Left ventricle myocardium inferior (tissue), 1 donor: ENCODE measurements at places on chromosomes 7 and 10.
A peak's percentile ranks its signal among the peaks of the same experiment; 100 is the strongest.

DNA sequence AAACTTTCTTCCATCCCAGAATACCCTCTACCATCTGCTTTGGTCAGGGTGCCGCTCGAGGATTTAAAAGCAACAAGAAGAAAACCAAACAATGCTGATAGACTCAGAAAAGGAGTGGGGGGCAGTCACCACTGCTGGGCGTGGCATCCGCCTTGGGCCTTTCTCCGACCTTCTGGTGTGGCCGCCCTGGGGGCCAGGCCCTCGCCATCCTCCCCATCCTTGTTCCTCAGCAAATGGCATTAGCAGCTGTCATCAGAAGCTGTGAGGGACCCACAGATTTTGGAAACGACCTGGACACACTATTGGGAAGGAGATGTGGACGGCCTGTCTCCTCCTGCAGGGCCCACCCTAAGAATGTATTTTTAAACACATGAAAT lies 4.0 kb downstream of the ZNF511 start:
- DNase-seq: no peak

DNA sequence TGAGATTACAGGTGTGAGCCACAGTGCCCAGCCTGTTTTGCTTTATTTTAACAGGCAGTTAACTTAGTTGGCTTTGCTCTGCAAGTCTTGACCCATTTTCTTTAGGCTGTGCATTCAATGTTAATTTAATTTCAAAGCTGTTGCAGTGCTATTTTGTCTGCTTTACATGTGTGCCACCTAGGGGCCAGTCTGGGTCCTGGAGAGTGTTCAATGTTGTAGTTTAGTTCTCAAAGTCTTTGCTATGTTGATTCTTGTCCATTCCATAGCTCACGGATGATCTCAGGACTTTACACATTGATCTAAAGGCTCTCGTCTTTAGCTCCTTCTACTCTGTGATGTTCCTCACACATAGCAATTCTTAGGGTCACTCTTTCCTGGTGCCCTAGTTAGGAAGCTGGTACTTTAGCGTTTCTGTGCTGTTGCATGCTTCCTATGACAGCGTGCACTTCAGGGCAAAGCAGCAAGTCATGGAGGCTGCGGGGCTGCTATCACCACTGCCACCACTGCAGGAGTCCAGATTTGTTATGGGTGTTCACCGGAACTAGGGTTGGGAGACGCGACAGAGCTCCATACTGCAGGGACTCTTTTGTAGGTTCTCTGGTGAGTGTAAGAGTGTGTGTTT lies 16.4 kb upstream of the ABCA13 start:
- DNase-seq: no peak

- no peak for DNase-seq
Measured at GRCh38 chr7:51019891-51020870, 237.5 kb upstream of the GRB10 start.

- DNase-seq: peak; percentile 26
Measured at GRCh38 chr10:78362406-78363022, 328.9 kb downstream of the RPS24 start.

DNA sequence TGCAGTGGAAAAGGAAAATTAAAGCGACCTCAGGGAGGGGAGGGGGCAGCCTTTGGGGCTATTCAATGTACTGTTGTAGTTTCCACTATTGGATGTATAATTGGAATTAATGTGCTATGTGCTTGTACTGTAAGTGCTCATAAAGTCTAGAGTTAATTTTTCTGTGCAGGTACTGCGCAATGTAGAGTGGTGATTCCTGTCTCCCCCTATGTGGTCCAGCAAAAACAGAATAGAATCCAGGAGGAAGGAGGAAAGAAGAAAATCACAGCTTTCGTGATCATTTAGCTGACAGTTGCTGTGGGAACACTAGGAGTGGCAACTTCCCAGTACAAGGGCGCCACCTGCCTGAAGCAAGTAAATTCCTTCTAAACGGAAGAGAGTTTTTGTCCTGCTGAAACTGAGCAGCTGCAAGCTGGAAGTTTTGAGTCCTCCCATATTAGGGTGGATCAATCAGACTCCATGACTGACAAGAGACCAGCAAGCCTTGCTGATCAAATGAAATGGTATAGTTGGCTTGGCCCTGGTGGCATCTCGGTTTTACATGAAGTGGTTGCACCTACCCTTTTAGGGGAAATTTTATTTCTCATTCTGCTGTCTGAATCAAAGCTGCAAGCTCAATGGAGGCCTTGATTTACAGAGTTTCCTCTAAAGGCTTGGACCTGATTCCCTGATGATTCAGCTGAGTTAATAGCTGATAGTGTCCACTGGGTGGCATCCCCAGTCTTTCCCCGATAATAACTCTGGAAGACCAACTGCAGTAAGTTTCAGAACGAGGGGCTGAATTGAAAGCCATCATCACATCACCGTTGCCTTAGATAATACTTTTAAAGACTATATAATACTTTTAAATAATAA lies 299.8 kb downstream of the HGF start:
- peak; percentile 51 for DNase-seq

GRCh38 chr10:124911124-124912067 lies 30.5 kb upstream of the ZRANB1 start:
- no peak for DNase-seq

DNA sequence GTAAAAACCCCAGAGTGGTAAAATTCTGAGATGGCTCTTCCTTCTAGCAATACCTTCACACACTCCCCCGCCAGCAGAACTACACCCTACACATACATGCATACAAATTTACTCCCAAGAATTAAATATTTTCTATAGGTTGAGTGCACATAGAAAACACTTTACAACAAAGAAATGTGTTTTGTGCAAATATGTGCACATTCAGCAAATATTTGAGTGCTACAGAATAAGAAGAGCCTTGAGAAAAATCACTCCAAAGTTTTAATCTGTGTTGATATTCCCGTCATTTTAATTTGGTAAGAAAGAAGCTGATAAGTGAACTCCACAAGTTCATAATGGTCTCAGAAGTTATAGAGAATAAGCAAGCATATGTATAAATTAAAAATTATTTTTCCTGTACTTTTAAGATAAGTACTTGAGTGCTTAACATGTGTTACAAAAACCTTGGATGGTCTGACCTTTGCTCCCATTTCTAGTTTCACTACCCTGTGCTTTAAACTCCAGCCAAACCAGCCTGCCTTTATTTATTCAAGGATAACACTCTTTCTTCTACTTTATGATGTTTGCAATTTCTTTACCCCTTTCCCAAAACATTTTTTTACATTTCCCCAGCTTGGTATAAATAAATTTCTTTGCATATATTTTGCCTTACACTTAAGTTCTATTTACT lies 733.5 kb upstream of the LRRTM3 start:
- no peak for DNase-seq

DNA sequence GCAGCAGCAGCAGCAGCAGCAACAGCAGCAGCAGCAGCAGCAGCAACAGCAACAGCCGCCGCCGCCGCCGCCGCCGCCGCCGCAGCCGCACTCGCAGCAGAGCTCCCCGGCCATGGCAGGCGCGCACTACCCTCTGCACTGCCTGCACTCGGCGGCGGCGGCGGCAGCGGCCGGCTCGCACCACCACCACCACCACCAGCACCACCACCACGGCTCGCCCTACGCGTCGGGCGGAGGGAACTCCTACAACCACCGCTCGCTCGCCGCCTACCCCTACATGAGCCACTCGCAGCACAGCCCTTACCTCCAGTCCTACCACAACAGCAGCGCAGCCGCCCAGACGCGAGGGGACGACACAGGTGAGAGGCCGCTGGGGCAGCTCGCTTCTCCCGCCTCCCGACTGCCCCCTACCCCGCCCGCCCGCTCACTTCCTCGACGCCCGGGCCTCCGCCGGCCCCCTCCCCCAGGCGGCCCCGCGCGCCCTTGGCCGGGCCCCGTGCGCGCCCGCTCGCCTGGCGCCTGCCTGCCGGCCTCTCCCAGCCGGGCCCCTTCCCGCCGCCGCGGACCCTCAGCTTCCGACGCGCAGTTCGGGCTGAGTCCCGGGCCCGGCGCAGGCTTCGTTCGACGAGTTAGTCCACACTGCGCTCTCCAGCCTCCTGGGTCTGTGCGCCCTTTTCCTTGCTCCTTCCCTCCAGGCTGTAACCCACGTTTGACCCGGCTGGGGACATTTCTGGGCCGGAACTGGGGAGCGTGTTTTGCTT lies 882 bp downstream of the DLX6 start:
- no peak for DNase-seq

- DNase-seq: no peak
Measured at GRCh38 chr7:157480371-157481050, 143.7 kb downstream of the DNAJB6 start.

DNA sequence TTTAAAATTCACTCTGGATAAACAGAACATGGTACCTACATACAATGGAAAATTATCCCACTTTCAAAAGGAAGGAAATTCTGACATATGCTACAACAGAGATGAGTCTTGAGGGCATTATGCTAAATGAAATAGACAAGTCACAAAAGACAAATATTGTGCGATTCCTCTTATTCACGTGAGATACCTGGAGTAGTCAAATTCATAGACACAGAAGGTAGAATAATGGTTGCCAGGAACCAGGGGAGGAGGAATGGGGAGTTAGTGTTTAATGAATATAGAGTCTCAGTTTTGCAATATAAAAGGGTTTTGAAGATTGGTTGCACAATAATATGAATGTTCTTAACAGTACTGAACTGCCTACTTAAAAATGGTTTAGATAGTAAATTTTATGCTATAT lies 69.8 kb upstream of the WAC start:
- no peak for DNase-seq

DNA sequence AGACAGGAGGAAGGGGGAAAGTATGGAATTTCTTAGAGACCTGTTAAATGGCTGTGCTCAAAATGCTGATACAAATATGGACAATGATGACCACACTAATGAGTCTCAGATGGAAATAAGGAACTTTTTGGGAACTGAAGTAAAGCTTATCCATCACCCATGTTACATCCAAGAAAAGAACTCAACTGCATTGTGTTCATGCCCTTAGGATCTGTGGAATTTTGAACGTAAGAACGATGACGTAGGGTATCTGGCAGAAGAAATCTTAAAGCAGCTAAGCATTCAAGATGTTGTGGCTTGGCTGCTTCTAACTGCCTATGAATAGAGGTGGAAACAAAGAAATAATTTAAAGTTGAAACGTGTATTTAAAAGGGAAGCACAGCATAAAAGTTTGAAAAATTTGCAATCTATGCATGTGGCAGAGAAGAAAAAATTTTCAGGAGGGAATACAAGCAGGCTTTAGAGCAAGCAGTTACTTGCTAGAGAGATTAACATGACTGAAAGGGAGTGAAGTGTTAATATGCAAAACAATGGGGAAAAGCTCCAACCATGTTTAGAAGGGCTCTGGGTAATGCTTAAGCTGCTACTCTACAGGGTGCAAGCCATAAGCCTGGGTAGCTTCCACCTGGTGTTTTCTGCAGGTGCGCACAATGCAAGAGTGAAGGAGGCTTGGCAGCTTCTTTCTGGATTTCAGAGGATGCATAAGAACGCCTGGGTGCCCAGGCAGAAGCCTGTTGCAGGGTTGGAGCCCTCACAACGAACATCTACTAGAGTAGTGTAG lies 499.7 kb upstream of the SEMA3D start:
- DNase-seq: no peak

DNA sequence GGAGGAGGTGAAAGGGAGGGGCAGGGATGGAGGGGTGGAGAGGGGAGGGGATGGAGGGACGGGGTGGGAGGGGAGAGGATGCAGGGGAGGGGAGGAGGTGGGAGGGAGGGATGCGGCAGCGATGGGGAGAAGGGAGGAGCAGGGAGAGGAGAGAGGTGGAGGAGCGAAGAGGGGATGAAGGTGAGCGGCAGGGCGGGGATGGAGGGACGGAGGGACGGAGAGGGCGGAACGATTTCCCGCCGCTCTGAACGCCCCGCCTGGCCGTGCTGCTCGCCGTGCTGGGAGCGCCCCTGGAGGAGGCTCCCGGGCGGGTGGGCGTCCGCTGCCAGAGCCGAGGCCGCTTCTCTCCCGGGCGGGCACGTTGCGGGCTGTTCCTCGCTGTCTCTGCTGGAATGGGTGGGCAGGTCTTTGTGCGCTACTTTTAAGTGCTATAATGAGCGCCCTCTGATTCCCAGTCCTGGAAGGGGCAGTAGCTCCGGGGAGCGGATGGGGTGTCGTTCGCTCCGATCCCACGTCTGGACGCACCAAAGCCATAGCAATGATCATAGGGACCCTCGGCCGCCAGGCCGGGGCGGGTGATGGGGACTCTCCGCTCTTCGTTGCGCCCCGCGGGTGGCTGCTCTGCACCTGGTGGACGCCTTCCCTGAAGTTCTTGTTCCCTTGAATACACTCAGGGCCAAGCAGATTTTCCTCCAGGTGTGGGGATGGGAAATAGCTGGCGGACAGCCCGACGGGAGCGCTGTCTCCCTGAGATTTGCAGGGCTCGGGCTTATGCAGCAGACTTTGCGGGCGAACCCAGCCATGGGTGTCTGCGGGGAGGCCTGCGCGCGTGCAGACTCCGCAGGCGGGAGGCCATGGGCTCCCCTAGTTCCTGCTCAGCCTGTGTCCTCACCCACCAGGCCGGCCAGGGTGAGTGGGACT lies 81.1 kb upstream of the CPXM2 start:
- DNase-seq: no peak

DNA sequence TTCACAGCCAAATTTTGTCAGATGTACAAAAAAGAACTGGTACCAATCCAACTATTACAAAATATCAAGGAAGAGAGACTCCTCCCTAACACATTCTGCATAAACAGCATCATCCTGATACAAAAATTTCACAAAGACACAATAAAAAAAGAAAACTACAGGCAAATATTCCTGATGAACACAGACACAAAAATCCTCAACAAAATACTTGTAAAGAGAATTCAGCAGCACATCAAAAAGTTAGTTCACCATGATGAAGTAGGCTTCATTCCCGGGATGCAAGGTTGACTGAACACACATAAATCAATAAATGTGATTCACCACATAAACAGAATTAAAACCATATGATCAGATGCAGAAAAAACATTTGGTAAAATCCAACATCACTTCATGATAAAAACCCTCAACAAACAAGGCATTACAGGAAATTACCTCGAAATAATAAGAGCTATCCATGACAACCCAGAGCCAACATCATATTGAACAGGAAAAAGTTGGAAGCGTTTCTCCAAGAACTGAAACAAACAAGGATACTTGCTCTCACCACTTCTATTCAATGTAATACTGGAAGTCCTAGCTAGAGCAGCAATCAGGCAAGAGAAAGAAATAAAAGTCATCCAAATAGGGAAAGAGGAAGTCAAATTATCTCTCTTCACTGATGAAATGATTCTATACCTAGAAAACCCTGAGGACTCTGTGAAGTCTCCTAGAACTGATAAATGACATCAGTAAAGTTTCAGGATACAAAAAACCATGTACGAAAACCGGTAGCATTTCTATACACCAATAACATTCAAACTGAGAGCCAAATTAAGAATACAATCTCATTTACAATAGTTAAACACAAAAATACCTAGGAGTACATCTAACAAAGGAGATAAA lies 223.1 kb downstream of the REEP3 start:
- no peak for DNase-seq

- no peak for DNase-seq
Measured at GRCh38 chr7:88357781-88358525, 51.3 kb upstream of the STEAP4 start.

DNA sequence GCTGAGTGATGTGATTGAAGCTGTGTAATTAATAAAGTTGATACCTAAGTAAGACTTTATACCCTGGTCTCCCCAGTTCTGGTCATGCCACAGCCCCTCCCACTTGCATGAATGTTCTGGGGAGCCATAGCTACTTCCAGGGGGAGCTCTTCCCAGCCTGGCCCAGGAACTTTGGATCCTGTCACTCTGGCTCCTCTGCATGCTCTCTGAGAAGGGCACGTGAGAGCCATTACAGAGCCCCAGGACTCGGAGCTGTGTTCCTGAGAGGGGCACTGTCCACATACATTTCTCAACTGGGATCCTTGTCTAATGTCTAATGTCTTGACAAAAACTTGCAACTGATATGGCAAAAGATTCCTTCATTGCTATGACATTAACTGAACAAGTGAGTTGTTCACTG lies 173.9 kb upstream of the NPY start:
- no peak for DNase-seq

- DNase-seq: no peak
Measured at GRCh38 chr7:73612598-73613269, 11.6 kb downstream of the MLXIPL start.
